Astrocyte of the spinal cord (primary cell): ENCODE measurements at places on chromosomes 5 and 9.
A peak's percentile ranks its signal among the peaks of the same experiment; 100 is the strongest.

DNA sequence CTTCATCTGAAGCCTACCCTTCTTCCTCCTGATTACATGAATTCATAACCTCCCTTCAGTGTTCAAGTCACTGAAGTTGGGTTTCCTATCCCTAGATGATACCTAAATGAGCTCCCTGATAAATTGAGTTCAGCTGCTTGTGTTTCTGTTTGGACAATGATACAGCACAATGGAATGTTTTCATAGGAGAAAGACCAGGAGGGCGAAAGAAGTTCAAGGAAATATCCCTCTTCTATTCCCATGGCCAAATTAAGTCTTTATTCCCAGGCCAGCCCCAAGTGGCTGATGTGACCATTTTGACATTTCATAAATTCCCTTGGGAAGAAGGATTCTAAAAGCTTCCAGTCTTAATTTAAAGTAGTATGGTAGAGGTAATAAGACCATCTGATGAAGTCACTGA, 555.8 kb upstream of the CLINT1 start:
- DNase-seq, result peak; percentile 86

DNA sequence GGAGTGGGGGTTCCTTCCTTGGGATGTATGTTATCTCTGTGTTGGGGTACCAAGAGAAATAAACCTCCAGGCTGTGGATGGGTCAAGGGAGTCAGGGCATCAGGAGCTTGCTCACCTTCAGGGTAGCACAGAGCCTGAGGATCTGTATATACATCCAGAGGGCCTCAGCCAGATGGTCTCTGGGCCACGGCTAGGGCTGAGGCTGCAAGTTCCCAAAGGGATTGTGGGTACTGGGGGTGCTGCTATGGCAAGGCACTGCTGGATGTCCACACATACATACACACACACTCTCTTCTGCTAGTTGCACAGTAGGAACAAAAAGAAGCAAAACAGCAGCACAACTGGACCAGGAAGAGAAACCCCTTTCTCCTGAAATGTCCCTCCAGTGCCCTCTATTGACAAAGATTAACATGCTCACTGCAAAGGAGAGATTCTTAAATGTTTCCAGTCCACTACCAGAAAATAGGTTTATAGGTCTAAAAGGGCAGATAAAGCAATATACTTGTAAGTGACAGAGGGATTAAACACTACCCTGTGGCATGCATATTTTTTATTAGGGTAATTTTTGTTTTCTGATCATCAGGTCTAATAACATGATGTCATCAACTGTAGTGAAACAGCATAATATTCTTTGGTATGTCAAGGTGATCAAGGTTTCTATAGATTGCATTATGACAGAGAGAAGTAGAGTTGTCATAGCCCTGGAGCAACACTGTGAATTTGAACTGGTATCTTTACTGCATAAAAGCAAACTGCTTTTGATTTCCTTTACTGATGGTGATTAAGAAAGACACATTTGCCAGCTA, 56.3 kb upstream of the KCNN2 start:
- DNase-seq, result peak; percentile 32

- no peak for DNase-seq
Observed at GRCh38 chr9:135010586-135010860, 76.9 kb upstream of the OLFM1 start.

DNA sequence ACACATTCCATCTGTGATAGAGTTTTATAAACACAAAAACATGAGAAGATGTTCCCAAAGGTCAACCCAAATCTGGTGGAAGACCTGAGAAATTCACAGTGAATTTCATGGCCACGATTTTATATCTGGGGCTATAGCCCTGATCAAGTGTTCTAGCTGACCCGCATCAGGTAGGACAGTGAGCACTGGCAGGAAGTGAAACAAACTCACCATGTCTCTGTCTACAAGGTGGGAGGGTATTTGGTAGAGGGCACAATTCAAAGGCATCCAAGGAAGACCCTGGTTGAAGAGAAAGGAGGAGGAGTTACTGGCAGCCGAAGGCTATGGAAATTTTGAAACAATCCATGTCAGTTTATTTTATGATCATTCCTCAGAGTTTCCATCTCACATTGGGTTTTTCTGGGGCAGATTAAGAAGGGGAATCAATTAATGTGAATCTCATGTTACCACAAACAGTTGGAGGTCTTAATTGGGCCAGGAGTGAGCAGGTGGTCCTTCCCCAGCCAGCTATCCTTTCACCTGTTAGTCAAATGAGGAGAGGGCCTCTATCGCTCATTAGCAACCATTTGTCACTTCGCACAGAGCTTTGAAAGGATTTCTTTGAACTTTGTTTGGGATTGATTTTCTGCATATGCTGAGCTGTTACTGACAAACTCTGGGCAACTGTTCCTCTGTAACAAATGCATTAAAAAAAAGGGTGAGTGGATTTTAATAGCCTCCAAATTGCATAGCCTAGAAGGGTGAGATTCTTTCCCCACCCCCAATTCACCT, 612.0 kb upstream of the CLINT1 start:
- DNase-seq, result no peak

GRCh38 chr5:24407466-24407865, 237.3 kb downstream of the CDH10 start:
- DNase-seq, result no peak

- no peak for DNase-seq
Observed at GRCh38 chr9:72445306-72445995, 76.0 kb upstream of the TMC1 start.

DNA sequence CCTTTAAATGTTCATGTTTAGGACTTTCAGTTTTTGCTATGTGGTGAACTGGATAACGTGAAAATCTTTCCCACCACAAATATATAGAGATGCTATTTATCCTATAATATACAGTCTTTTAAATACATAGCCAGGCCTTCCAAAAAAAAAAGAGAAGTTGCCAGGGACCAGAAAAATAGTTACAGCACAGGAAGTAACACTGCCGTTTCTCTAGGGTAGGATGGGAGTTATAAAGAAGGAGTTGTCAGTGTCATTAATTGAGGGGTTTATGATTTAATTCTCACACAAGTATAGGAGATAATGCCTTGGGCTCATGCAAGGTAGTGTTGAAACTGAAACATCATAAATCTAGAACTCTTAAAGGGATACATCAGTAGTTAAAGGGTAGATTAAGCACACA, 83.9 kb downstream of the LRRC70 start:
- DNase-seq, result no peak

- DNase-seq, result peak; percentile 1
Observed at GRCh38 chr5:22852807-22853660, at the start of gene CDH12. Gene CDH12, minus strand, starts transcription at chr5:22853344.

DNA sequence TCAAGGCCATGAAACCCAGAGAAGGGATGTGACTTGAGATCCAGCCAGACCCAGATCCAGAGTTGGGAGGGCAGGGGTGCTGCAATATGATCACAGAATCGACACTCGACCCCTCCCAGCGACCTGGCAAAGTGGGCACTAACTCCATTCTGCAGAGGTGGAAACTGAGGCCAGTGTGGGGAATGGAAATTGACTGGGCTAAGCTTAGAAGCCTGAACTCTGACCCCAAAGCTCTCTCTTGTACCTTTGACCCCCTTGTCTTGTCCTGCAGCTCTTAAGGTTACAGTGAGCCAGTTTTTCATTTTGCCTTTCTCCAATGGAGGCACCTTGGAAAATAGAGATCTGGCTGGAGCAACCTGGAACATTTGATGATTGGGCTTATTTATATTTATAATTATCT, 14.5 kb upstream of the ERGIC1 start:
- DNase-seq, result no peak

DNA sequence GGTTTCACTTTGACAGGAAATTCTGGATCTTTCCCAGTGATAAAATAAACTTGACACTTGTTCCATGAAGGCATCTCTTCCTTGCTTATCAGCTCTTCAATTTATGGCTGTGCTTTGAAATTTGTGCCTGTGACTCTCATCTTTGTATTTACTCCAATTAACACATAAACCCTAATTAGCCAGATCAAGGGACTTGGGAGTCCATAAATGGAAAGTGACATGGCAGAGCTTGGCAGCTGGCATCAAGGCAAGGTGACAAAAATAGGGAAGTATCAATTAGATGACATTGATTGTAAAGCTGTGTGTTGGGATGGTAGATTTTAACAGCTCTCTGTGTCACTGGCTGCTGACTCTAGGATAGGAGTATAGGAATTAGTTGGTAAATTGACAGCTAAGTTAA, 133.9 kb downstream of the PBX3 start:
- no peak for DNase-seq
